ENCODE measurements at places on chromosomes 13 and 19.

- no peak for DNase-seq
These were observed 5.9 kb downstream of the PINLYP start for GRCh38 chr19:43581467-43581866.

DNA sequence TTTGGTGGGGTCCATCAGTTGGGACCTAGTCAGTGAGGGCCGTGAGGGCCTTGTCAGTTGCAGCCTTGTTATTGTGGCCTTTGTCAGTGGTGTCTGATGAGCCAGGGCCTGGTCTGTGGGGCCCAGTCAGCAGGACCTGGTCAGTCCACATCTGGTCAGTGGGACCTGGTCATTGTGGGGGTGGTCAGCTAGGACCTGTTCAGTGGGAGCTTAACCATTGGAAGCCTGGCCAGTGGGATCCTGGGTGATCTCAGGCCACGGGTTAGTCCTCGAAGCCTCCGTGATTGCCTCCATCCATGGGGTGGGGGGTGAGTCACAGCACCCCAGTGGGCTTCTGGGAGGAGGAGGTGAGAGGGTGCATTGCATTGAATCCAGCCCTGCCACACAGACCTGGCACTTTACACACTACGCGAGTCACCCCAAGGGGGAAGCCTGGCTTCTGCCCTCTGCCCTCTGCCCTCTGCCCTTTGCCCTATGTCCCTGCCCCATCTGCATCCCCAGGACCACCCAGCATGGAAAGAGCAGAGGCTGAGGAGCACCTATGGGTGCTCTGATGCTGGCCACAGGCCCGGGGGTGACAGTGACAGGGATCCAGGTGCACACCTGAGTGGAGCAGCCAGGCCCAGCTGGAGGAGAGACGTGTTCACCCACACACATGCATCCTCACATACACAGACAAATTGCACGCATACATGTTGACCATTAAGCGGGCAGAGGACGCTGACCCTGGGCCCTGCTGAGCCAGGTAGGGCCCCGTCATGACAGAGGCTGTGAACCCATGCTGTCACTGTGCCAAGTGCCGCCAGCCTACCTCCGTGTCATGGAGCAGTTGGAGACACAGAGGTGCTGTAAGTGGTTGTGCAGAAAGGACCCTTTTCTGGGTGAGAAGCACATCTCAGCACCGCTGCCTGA lies 59.8 kb upstream of the TPM4 start:
- no peak for DNase-seq

DNA sequence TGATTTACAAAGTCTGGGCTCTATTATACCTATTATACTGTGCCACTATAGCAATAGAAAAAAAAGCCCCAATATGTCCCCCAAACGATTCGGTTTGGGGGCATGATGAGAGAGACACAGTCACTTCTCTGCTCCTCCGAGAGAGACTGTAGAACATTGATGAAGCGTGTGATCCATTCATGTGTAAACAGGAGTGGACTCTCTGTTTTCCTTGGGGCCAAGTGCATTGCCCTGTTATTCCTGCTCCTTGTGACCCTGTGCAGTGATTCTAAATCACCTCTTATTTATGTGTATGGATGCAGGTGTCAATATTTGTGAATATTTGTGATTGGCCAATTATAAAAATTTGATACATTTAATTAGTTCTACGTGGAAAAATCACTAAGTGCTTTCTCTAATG lies 17.0 kb downstream of the F10 start:
- DNase-seq = no peak

GRCh38 chr19:1310853-1311180 lies 25.1 kb downstream of the EFNA2 start:
- no peak for DNase-seq

DNA sequence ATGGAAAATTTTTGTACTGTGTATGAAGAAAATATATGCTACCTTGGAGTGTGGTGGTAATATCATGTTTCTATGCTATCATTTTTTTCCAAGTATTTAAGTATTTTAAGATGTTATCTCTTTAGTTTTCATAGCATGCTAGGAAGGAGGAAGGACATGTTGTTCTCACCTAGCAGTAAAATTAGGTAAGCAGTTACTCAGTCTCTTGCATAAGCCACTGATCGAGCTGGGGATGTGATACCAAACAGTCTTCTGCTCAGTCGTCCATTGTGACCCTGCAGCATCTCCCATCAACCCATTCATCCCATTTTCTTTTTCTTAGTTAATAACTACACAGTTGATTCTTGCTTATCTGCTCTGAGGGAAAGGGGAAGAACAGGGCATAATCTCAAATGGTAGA lies 130.6 kb downstream of the KLF5 start:
- DNase-seq = no peak

GRCh38 chr19:416416-416815 lies 7.5 kb upstream of the C2CD4C start:
- no peak for DNase-seq

- no peak for DNase-seq
These were observed 129.0 kb upstream of the SPRY2 start for GRCh38 chr13:80469853-80470381.

Data from hematopoietic multipotent progenitor cell treated with erythropoietin and hydrocortisone succinate and interleukin-3 and kit ligand, for 15 days (in vitro differentiated cells).